Nephron progenitor cell (in vitro differentiated cells): ENCODE measurements at places on chromosomes 13 and 19.

GRCh38 chr13:41411522-41411921, 45.8 kb upstream of the RGCC start:
- peak; percentile 7 for DNase-seq

DNA sequence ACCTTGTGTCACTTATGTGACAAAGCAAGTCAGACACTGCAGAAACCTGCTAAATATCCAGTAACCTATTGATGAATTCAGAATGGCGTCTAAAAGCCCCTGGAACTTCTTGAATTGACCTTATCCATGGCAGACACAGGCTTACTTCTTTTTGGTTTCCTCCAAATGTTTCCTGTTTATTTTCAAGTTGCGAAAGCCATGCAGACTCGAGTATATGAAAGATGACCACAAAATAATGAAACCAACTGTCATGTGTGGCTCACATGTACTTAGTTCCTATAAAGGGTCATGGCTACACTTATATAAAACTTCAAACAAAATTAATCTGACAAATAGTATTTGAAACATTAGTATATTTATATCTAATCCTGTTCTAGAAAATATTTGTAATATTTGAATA, 113.1 kb upstream of the FNDC3A start:
- no peak for DNase-seq

GRCh38 chr13:77353995-77354394, 27.1 kb upstream of the MYCBP2 start:
- no peak for DNase-seq

DNA sequence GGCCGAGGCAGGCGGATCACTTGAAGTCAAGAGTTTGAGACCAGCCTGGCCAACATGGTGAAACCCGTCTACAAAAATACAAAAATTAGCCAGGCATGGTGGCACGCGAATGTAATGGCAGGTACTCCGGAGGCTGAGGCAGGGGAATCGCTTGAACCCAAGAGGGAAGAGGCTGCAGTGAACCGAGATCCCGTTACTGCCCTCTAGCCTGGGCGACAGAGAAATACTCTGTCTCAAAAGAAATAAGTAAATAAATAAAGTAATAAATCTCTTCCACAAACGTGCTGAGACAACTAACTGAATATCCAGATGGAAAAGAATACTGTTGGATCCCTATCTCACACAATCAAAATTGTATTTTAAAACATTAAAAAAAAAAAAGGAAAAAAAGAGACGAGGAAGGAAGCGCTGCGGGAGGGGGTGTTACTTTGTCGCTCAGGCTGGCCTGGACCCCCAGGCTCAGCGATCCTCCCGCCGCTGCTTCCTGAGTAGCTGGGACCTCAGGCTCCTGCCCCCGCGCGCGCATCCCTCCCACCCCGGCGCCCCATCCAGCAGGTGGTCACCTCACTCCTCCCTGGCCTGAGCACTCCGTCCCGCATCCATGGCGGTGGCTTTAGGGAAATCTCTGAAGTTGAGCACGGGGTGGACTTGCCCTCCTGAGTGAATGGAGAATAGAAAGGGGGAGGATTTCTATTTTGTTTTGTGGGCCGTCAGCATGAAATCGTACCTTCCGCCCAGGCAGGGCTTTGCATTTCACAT, 628 bp upstream of the ZNF813 start:
- peak; percentile 52 for DNase-seq

DNA sequence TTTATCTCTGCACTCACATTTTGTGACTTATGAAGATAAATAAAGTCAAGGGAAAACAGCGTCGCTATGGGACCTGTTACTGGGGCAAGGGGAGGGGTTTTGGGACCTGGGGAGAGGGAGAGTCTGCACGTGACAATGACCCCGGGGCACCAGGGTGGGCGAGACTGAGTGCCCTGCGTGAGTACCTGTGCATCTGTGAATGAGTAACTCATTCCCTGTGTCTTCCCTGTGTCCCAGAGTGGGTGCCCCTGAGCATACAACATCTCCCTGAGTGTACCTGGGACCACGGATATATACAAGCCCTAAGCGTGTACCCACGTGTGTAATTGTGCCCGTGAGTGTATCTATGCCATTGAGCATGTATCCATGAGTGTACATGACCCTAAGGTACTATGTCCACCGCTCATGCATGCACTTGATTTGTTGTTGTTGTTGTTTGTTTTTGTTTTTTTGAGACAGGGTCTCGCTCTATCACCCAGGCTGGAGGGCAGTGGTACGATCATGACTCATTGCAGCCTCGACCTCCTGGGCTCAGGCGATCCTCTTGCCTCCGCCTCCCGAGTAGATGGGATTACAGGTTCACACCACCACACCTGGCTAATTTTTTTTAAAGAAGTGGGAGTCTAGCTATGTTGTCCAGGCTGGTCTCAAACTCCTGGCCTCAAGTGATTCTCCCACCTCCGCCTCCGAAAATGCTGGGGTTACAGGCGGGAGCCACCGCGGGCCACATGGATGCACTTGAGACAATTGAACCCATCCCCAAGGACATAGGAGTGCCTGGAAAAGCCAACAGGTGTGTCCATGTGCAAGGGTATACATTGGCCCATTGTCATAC, 645 bp upstream of the TRAPPC5 start:
- no peak for DNase-seq

- peak; percentile 35 for DNase-seq
Observed at GRCh38 chr13:52845334-52845761, 3.1 kb downstream of the PCDH8 start.

- DNase-seq = no peak
Observed at GRCh38 chr19:38144667-38145066, 79.4 kb downstream of the DPF1 start.

- no peak for DNase-seq
Observed at GRCh38 chr13:76913898-76914297, 27.7 kb upstream of the KCTD12 start.

- DNase-seq = peak; percentile 75
Observed at GRCh38 chr19:35248310-35249145, at the start of gene LSR. TSS of gene LSR (plus strand) at chr19:35249002. CDS start at chr19:35249023, 21 bp downstream.

DNA sequence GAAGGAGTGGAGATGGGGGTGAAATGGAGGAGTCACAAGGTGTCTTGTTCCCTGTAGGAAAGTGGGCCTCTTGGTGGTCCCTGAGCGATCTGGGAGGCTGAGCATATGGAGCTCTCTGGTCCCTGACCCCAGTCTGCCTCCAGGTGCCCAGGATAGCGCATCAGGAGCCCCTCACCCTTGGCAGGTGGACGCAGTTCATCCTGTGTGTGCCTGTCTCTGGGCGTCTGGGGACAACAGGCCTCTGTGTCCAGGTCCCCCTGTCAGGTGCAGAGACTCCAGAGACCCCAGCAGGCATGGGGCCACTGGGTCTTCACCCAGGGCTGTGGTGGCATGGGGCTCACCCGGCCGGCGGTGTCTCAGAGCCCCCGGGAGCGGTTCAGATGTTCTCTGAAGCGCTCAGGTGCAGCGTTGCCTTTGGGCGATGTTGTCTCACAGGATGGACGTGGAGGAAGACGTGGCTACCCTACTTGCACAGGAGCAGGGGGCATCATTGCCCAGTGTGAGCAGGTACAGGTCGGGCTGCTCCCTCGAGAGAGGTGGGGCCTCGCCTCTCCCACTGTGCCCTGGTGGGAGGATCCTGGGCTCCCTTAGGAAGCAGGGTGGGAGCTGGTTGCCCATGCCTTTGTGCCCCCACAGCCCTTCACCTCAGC, 58.1 kb upstream of the TPM4 start:
- DNase-seq = no peak

DNA sequence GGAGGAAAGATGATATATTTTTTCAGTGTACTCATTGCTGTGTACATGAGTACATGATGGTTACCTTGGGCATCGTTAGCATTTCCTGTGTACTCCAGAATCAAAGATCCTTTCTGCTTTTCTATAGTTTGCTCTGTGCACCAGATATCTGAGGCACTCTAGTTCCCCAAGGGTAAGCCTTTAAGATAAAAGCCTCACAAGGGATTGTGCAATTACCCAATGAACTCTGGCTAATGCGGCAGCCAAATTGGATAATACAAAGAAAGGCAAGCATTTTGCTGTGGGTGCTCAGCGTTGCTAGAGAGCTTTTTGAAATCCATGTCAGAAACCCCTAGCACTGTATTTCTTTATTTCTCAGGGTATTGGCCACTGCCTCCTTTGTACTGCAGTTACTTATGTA, 2.9 kb downstream of the CYSLTR2 start:
- DNase-seq = no peak

GRCh38 chr19:1087813-1088415, 7.3 kb downstream of the POLR2E start:
- no peak for DNase-seq

DNA sequence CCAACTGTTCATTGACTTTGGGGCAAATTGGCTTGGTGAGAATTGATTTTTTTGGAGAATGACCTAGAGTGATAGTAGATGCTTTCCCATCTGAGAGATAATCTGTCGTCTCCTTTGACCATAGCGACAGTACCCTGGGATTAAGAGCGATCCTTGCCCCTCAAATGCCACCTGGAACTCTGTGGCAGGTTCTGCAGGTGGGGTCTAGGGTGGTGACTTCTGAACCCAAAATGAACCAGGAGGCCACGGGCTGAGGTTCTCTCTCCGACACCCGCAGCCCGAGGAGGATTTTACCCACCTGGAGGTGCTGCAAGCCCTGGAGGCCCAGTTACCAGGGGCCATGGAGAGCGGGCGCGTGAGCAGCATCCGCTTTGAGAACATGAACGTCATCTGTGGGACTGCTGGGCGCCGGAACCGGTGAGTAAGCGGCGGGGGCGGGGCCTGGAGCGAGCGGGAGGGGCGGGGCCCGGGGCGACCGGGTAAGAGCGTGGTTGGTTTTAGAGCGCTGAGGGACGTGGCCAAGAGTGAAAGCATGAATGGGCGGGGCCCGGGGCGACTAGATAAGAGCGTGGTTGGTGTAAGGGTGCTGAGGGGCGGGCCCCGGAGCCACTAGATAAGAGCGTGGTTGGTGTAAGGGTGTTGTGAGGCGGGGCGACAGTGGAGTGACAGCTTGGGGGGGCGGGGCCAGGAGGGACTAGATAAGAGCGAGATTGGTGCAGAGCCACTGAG, 8.6 kb downstream of the C19orf81 start:
- peak; percentile 100 for DNase-seq

- no peak for DNase-seq
Observed at GRCh38 chr19:13502231-13502630, 4.0 kb downstream of the CACNA1A start.
